Right forelimb (tissue), 1 donor: ENCODE measurements at places on chromosomes 5 and 9.

- no peak for DNase-seq
Measured at GRCh38 chr9:33988219-33988890, 60.3 kb downstream of the UBAP2 start.

DNA sequence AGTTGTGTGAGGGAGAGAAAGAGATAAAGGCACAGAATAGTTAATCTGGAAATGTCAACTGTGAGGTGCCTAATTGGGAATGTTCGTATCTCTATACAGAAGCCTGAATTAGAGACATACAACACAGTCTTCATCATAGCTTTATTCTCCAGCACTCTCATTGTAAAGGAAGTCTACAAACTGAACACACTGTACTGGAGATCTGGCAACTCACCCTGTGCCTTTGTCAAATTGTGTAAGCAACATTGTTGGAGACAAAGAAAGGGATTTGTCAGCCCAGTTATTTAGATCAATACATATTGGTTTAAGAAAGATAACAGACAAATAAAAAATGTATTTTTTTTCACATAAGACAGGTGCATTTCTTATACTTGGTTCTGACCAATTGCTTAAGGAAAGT lies 832.9 kb upstream of the DMAC1 start:
- DNase-seq, result no peak

DNA sequence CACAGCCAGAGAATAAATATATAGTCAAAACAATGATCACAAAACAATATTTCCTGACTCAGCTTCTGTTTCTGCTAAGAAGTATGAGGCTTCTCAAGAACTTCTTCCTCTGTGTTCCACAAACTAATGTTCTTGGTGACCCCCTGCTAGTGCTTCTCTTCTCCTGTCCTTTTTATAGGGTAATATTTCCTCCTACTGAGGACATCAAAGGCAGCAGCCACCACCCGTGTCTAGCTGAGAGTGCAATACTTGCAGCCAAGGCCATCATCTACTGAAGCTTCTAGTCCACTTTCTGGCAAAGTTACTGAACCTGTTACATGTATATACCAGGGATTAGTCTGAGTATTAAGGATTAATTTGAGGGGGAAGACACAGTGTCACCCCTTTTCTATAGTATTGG lies 83.7 kb upstream of the SLC12A2 start:
- no peak for DNase-seq

DNA sequence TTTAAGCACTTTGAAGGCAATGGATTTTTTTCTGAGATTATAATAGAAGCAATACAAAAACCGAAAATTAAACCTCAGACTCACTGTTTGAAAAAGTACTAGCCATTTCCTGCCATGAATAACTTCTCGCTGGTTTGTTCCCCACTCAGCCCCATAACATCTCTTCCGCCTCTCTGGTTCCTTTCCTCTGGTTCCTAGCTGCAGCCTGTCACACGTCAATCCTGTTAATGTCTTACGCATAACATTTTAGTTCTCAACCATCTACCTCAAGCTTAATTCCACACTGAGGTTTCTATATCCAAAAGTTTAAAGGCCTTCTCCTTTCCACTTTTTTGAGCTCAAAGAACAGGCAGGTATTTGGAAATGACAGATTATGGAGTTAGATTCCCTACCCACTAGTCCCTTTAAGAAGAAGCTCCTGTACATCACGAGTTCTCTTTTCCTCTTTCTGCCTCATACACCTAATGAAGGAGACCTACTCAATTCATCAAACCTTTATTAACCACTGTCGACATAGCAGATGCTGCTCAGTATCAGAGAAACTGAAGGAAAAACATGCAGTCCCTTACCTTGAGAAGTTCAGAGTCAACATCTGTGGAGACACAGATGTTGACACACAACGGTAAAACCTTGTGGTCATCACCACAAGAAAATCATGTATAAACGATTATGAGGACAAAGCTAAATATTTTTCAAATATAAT lies 243.0 kb upstream of the PTGER4 start:
- DNase-seq, result no peak

- no peak for DNase-seq
Measured at GRCh38 chr9:8860086-8860485, 1060.5 kb upstream of the DMAC1 start.

DNA sequence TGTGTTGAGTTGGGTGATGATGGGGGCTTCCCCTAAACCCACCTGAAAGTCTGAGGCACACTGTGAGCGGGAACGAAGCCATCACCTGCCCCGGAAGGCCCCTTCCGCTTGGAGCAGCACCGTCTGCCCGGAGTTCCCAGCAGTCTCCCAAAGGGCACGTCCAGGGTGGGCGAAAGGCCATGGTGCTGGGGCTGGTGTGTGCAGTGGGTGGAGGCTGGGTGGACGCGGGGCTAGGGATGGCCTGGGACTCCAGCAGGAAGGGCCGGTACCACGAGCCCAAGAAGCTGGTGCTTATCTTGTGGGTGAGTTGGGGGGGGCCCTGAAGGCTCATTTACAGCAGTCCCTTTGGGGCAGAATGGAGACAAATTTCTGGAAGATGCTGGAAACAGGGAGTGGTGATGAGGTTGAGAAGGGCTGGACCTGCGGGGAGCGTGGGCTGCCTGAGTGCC lies 4.6 kb downstream of the FLT4 start:
- peak; percentile 16 for DNase-seq

DNA sequence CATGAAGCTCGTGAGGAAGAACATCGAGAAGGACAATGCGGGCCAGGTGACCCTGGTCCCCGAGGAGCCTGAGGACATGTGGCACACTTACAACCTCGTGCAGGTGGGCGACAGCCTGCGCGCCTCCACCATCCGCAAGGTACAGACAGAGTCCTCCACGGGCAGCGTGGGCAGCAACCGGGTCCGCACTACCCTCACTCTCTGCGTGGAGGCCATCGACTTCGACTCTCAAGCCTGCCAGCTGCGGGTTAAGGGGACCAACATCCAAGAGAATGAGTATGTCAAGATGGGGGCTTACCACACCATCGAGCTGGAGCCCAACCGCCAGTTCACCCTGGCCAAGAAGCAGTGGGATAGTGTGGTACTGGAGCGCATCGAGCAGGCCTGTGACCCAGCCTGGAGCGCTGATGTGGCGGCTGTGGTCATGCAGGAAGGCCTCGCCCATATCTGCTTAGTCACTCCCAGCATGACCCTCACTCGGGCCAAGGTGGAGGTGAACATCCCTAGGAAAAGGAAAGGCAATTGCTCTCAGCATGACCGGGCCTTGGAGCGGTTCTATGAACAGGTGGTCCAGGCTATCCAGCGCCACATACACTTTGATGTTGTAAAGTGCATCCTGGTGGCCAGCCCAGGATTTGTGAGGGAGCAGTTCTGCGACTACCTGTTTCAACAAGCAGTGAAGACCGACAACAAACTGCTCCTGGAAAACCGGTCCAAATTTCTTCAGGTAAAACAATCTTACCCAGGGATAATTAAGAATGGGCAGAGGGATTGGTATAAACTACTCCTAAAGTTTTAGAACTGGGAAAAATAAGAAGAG lies 12.9 kb downstream of the ITGA1 start:
- DNase-seq, result peak; percentile 70
